ENCODE measurements at places on chromosomes 12 and 14.

DNA sequence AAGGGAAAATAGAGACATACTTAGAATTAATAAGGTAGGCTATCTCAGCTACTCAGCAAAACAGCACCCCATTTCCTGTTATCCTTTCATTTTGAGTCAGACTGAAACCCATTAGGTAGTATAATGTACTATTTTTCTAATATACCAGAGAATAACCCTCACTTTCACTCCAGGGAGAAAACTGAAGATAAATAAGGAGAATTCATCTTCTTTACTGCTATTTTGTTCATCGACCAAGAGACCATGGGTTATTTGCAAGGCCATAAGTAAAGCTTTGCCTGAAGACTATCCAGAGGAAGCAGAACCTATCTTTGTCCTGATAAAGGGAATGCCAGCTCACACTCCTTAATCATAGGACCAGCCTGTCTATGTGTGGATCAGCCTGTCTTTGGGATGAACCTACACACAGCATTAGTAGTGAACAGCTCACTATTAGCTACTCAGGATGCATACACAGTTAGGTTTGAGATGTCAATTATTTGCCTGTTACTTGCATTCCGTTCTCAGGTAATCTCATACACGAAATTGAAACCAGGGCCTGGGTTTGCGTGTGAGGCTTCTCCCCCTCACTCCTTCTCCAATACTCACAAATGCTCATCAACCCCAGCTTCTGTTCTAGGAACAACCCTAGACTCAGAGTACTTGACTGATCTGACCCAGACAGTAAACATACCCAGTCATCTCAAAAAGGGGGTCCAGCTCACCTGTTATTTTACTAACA lies 124.4 kb downstream of the DAD1 start:
- no peak for DNase-seq

DNA sequence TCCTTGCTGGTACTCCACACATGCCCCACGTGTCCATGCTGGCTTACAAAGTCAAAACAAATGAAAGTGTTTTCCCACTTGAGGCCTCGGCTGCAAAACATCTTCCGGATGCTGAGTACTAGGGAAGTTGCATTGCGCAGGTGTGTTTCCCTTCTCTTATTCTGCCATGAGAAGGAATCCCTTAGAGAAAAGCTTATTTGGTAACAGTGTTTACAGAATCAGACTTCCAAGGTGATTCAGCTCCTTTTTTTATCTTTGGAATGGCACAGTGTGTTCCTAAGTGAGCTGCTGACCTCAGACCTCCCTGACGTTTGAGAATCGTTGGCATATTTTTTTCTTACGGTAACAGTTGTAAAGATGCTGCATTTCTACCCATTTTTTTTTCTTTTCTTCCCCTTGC lies 211.3 kb downstream of the ESR2 start:
- DNase-seq: no peak

- DNase-seq: no peak
These were observed 10.5 kb upstream of the ZDHHC22 start for GRCh38 chr14:77151918-77152588.

- DNase-seq: no peak
These were observed 1.3 kb downstream of the RNASE6 start for GRCh38 chr14:20782280-20782890.

- no peak for DNase-seq
These were observed 7.2 kb upstream of the CRIP2 start for GRCh38 chr14:105467249-105467941.

- DNase-seq: no peak
These were observed 121.8 kb downstream of the BBS10 start for GRCh38 chr12:76226397-76226796.

DNA sequence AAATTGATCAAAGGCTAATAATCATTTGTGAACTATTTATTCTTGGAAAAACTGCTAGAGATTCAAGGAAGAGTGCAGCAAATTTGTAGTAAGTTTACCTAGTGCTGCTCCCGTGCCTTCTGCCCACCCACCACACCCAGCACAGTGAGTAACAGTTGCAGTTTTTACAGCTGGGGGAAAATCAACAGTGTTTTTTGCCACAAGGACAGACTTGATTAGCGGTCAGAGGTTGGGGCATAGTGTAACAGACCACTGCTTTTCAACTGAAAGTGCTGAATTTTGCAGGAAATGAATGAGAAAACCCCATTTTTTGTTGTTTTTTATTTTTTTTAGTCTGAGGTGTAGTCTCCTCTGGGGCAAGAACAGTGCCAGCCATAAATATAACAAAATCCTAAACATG lies 7.5 kb upstream of the KLRK1 start:
- no peak for DNase-seq

- no peak for DNase-seq
These were observed 19.1 kb downstream of the TSPAN11 start for GRCh38 chr12:30945443-30946164.

GRCh38 chr12:6899837-6900519 lies 4.6 kb upstream of the LRRC23 start:
- no peak for DNase-seq

GRCh38 chr12:64123448-64123847 lies 98.6 kb downstream of the KICS2 start:
- no peak for DNase-seq

- DNase-seq: no peak
These were observed 22.8 kb upstream of the ANO2 start for GRCh38 chr12:5967645-5968415.

- no peak for DNase-seq
These were observed 717 bp upstream of the KRT78 start for GRCh38 chr12:52849511-52849910.

DNA sequence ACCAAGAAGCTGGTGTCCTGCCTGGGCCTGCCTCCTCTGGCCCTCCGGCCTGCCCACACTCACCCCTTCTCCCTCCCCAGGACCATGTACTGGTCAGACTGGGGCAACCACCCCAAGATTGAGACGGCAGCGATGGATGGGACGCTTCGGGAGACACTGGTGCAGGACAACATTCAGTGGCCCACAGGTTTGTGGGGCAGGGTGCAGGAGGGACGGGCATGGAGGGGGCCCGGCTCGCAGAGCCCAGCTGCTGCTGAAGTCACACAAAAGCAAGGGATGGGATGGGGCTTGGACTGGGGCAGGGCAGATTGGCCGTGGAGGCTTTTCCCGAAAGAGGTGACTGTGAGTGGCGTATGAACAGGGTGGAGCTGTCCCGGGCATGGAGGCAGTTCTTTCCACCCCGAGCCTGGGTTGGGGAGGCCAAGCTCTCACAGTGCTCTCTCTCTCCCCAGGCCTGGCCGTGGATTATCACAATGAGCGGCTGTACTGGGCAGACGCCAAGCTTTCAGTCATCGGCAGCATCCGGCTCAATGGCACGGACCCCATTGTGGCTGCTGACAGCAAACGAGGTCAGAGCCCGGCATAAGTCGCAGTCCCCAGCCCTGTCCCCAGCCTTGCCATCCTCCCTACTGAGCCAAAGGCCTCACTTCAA lies 7.8 kb upstream of the NXPH4 start:
- DNase-seq: no peak

GRCh38 chr12:3777206-3777809 lies 24.4 kb upstream of the CRACR2A start:
- no peak for DNase-seq

- DNase-seq: no peak
These were observed 131.9 kb downstream of the EXOC5 start for GRCh38 chr14:57136669-57137328.

DNA sequence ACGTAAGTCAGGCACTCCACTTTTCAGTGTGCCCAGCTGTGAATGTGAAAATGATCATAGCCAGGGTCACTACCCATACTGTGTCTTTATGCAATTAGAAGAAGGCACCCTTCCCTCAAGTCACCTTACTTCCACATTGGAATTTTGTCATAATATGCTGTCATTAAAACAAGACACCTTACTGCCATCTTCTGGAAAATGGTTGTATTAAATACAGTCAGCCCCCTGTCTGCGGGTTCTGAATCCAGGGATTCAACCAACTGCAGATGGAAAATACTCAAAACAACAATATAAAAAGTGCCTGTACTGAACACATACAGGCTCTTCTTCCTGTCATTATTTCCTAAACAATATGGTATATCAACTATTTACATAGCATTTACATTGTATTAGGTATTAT lies 70.2 kb upstream of the TBX5 start:
- DNase-seq: no peak

- DNase-seq: no peak
These were observed 14.1 kb upstream of the NOP2 start for GRCh38 chr12:6582196-6582595.

- no peak for DNase-seq
These were observed 13.2 kb upstream of the INF2 start for GRCh38 chr14:104676130-104676693.

DNA sequence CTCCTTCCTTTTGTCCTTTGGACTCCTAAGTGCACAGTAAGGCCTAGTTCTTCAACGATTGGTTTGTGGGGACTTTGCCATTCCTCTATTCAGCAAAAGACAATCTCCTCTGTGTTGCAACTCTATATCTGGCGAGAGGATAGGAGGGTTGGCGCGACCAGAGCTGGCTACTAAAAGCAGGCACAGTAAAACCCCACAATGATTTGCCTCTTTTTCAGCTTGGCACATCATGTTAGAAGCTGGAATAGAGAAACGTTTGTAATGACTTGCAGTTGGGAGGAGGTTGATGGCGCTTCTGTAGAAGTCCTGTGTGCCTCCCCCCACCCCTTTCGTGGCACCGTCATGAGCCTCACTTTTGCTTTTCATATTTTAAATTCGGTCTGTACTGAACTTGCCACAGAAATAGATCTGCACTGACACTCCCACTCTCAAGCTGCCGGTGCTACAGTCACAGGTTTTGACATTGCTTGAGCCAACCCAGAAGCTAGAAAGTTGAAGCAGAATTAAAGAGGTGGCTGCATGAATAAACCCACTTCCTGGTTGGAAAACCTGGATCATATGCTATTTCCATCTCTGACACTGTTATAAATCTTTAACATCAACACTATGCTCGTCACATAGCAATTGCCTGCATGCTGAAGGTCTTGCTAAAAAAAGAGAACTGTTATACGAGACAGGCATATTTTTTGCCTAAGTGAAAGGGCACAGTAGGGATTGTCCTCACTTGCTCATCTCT lies 315.3 kb upstream of the PRICKLE1 start:
- DNase-seq: no peak

- no peak for DNase-seq
These were observed 146.8 kb upstream of the LRIG3 start for GRCh38 chr12:59067083-59067482.

GRCh38 chr12:109192358-109192757 lies 76.0 kb downstream of the ACACB start:
- no peak for DNase-seq

DNA sequence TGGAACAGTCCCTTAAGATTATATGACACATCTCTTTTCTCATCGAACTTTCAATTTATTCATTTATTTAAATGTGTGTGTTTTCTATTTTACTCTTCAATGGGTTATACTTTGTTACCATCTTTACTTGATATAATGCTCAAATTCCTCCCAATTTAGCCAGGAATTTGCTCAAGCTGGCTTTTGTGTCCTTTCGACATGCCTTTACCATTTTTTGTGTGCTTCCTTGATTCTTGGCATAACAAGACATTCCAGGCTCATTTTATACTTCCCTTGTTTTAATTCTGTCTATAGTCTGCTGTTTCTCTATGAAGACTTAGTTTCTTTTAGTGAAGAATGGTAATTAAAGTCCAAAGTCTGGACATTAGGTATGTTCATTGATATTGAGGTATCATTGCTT lies 315.8 kb downstream of the AEBP2 start:
- DNase-seq: no peak

DNA sequence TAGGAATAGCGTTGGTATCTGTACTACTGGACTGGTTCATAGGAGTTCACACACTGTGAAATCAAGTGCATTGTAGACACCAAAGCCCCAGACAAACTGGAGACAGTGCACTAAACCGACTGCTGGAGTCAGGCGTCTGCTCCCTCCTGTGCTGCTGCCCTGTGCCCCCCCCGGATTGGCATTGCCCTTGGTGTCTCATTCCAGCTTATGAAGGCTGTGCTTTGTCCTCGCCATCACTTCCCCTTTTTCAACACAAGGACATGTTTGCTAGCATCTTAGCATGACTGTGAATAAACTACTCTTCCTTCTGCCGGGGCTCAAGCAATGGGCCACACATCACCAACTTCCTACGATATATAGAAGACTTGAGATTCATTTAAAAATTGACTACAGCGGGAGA lies 84.0 kb downstream of the TMCC3 start:
- DNase-seq: no peak

GRCh38 chr12:120538281-120539156 lies 4.4 kb downstream of the RNF10 start:
- no peak for DNase-seq

- no peak for DNase-seq
These were observed 48.7 kb upstream of the WSCD2 start for GRCh38 chr12:108080363-108080762.

DNA sequence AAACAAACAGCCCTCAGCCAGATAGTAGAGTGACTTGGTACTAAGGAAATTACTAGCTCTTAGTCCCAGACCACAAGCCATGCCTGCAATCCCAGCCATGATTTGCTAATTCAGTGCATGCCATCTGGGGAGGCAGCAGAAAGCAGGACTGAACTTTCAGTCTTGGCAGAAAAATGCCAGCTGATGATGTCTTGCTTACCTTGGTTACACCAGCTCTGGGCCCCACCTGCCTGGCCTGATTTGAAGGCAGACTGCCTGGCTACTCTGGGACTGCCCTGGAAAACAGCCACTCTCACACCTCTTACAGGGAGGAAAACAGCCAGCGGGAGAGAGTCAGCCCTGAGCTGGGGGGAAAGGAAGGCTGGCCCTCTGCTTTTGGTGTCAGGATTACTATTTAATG lies 4.6 kb upstream of the UNC119B start:
- no peak for DNase-seq

GRCh38 chr12:74775276-74775675 lies 237.6 kb downstream of the ATXN7L3B start:
- no peak for DNase-seq

DNA sequence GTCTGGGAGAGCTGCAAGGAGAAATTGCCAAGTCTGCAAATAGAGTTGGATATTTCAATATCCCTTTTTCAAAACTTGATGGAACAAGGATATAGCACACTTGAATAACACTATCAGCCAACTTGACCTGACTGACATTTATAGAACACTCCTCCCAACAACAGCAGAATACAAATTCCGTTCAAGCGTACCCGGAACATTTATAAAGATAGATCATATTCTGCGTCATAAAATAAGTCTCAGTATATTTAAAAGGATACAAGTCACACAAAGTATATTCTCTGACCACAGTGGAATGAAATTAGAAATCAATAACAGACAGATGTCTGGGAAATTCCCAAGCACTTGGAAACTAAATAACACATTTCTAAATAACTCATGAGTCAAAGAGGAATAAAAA lies 29.0 kb upstream of the MEG3 start:
- no peak for DNase-seq
